ENCODE measurements at places on chromosomes 3 and 15.

- peak; percentile 32 for DNase-seq
These were observed 400.2 kb upstream of the TBL1XR1 start for GRCh38 chr3:177597311-177598096.

DNA sequence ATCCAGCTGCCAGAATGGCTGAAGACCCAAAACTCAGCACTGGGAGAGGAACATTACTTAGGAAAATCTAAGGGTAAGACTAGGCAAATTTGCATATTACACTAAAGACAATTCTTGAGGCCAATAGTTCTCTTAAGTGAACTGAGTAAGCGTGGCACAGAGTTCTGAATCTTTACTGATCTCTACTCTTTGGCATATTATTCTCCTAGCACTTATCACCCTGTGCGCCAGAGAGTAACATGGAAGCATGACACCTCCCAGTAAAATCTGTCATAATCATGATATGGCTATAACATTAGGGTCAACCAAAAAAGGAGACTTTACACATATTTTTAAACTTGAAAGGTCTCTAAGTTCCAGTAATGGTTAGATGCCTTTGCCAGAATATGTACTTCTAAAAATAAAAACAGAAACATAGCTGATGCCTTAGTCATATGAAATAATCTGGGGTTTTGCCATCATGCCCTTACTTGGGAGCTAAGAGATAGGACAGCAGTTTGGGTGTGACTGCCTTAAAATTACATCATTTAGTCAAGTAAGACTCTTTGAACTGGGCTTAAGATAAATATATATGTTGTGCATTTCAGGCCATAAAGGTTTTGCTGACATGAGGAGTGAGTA lies 290.5 kb downstream of the PLCL2 start:
- DNase-seq, result no peak

DNA sequence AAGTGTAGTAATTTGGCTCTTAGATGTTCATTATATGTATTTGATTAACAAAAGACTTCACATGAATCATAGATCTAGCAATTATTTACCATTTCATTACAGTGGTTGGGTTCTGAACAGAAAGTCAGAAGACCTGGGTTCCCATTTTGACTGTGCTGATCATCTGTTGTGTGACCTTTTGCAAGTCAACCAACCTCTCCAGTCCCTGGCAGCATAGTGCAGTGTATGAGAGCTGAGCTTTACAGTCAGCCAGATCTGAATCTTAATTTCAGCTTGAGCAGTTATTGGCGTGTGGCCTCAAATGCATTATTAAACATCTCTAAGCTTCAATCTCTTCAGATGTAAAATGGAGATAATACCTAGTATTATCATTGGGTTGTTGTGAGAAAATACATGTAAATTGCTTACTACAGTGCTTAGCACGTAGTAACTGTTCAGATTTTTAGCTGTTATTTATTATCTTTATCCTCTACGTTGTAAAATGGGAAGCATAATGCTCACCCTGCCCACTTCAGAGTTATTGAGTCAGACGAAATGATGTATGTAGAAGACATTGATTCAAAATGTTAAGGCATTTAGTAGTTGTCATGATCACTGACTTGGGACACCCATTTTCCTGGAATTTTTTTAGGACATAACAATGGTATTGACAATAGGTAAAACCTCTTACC lies 104.0 kb downstream of the KLHL25 start:
- peak; percentile 89 for DNase-seq

DNA sequence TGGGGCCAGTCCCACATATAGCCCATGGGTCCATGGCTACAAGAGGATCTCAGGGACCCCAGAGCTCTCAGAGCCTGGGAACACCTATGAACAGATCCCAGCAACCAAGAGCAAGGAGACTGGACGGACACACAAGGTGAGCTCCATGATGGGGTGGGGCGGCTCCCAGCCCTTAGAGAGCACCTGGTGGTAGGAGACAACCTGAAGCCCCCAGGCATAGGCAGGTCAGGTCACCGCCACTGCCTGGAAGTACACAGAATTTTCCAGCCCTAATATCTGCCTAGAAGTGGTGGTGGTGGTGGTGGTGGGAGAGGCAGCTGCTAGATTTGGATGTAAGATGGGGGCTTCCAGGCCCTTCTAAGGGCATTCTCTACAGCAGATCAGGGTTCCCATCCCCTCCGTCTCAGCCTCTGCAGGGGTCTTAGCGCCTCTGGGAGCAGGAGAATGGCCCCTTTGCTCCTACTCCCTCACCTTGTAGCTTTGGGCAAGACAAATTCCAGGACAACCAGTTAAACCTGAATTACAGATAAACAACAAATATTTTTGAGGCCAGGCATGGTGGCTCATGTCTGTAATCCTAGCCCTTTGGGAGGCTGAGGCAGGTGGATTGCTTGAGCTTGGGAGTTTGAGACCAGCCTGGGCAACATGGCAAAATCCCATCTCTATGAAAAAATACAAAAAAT lies 9.2 kb downstream of the SH2D7 start:
- no peak for DNase-seq

GRCh38 chr3:183098536-183099025 lies 715 bp downstream of the MCCC1 start:
- DNase-seq, result peak; percentile 16

- peak; percentile 84 for DNase-seq
These were observed 27.6 kb downstream of the OPA1 start for GRCh38 chr3:193620650-193621049.

DNA sequence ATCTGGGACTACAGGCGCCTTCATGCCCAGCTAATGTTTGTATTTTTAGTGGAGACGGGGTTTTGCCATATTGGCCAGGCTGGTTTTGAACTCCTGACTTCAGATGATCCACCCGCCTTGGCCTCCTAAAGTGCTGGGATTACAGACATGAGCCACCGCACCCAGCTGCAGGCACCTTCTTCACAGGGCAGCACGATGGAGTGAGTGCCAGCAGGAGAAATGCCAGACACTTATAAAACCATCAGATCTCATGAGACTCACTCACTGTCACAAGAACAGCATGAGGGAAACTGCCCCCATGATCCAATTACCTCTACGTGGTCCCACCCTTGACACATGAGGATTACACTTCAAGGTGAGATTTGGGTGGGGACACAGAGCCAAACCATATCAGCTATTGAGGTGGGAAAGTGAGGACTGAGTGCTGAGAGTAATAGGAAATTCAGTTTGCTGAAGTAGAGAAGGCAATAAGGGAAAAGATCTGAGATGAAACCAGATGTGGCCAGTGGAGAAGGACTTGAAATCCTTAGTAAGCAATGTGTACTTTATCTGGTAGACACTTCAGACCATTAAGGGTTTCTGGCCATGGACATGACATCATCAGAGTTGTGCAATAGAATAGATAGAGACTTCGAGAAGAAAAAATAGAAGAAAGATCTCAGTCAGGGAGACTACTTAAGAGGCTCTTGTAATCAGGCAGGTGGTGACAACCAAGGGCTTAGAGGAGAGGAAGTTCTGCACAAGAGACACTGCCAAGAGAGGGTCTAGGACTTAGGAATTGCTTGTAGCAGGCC lies 18.1 kb upstream of the ATP13A5 start:
- no peak for DNase-seq

- DNase-seq, result peak; percentile 14
These were observed 142.7 kb downstream of the FNDC3B start for GRCh38 chr3:172181932-172182586.

DNA sequence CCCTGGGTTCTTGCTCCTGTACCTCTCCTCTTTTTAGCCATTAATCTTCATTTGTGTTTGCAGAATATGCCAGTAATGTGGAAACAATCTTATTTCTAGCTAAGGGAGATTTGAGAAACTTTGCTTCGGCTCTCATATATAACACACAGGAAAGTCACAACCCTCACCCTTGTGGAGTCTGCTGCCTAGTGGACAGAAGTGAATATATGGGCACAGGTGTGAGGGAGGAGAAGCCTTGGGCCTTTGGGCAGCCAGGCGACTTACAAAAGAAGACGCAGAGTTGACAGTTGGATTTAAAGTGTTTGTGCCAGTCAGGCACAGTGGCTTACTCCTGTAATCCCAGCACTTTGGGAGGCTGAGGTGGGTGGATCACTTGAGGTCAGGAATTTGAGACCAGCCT lies 181.8 kb upstream of the TBL1XR1 start:
- no peak for DNase-seq

- DNase-seq, result no peak
These were observed 73.1 kb upstream of the COL8A1 start for GRCh38 chr3:99565331-99565730.

- DNase-seq, result no peak
These were observed 354.5 kb downstream of the CACNA2D3 start for GRCh38 chr3:54476891-54477290.

DNA sequence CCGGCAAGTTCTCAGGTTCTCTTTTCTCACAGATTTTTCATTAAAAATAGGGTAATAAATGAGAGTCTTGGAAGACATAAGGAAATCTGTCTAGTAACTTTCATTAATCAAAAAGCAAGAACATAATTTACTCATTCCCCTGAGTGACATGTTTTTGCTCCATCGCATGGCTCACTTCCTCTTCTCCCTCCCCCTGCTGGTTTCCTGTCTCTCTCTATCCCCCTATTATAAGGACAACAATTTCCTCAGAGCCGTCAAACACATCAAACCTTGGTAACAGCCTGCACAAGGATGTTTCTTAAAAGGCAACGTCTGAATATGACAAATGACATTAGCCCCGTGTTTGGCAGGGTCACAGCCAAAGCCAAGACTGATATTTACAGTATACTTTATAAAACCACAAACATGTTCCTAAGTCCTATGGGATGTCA lies 1149.6 kb downstream of the IGSF11 start:
- DNase-seq, result no peak

DNA sequence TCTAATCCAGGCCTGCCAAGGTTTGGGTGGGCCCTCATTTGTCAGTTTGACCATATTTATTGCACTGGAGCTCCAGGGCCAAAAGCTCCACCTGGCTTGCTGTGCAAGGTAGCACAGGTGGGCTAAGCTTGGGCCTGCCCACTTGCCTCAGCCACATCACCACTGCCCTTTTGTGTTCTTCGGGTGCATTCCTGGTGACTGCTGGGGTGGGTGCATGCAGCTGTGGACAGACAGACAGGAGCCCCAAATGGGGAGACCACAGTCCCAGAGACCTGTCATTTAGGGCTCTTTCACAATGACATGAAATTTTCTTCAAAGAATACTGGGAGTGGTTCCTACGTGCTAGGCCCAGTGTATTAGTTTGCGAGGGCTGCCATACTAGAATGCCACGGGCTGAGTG lies 2.7 kb downstream of the MESP2 start:
- DNase-seq, result no peak

- no peak for DNase-seq
These were observed 156.1 kb downstream of the ROBO2 start for GRCh38 chr3:77195766-77196545.

DNA sequence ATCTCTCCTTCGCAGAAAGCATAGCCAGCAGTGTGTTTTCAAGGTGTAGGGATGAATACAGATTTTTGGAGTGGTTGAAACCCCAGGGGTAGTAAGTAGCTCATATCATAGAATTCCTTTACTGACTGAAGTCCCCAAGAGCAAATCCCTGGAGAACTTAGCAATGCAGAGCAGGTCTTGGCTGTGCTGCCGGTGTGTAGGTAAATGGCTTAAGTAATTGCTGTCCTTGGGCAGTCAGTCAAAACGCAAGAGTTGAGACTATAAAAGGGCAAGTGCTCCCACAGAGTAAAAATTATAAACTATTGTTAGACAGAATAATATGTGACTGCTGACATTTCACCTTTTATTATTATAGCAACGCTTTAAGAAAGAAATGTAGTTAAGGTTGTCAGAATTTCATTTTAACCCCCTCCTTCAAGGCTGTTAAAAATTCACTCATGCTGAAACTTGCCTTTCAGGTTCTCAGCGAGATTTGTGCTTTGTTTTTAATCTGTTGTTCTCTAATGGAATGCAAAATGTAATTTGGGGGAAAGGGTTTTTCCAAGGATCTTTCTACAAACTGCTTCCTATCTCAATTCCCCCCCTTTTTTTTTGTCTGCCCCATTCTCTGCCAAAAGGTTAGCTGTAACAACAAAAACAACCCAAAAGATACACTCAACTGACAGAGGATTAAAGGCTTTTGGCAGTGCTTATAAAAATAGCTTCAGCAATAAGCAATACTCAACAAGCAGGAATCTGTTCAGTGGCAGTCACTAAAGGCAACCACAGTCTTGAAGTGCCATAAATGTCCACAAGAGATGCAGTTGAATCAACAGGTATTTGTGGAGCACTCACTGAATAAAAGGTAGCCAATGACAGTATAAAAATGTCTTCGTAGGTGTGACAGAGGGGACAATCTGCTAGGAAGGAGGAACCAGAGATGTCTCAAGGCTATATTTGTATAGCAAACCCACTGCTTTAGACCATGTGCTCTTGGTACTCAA lies 105.3 kb downstream of the THRB start:
- no peak for DNase-seq

DNA sequence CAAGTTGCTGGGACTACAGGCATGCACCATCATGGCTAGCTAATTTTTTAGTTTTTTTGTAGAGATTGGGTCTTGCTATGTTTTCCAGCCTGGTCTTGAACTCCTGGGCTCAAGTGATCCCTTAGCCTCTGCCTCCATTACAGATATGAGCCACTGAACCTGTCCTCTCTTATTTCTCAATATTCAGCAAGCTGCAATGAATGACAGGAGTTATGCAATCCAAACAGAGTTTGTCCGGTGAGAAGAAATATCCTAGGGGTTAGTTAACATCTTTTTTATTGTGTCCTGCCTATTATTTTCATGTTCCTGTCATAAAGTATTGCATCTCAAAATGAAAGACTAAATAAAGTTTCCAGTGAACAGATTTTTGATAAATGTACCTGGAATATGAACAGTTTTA lies 1161.4 kb downstream of the OTOL1 start:
- no peak for DNase-seq

DNA sequence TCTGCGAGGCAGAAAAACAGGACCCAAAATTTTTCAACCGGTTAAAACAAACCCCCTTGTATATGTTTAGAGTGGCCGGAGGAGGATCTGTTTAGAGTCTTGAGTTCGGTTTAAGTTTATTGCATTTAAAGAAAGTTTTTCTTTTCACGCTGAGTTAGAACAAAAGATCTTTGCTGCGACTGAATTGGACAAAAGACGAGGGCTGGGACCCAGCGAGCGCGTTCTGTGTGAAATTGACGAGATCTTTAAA lies 9.8 kb downstream of the NR2F2 start:
- DNase-seq, result no peak

DNA sequence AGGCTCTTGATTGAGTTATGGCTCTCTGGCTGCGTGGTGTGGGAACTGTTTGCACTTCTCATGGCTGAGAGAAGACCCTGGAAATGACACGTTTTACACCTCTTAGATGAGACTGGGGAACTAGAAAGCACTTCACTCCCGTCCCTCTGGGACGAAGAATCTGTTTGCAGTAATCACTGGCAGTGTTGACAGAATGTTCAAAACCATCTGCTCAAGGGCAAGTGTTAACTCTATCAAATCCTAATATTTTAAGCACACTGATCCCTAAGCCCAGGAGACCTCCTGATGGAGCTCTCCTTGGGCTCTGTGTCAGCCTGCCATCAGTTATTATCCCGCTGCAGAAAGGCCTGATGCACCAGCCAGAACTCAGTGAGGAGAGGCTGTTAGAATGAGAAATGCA lies 323.8 kb upstream of the DNAJC19 start:
- DNase-seq, result no peak

- no peak for DNase-seq
These were observed 75.6 kb upstream of the AGBL1 start for GRCh38 chr15:86004061-86004460.

All from activated CD4-positive, alpha-beta T cell treated with anti-CD3 and anti-CD28 coated beads, Interleukin-2, amount 50 U/mL, for 16 hours (primary cell).